Endodermal cell (in vitro differentiated cells): ENCODE measurements at places on chromosomes 6 and 20. TPM values are rescaled to one million over a fixed set of nuclear protein-coding genes. Genes with fewer than 3 reads are reported as not detected.

The HLA-DPB1 gene
- 13.5 and 14.7 TPM in 2 replicates for total RNA-seq

The ABT1 gene
- 21.8 and 22.6 TPM in 2 replicates for total RNA-seq

The HLA-DQB2 gene
- 0.32 to 0.40 TPM in 2 of 3 replicates, not detected in the other for total RNA-seq

The SLC2A4RG gene
- 102 to 128 TPM (median 108 TPM) in 3 replicates for total RNA-seq

The OR5V1 gene
- not detected in 3 replicates for total RNA-seq

The MYB gene
- total RNA-seq, result 1.5 to 5.4 TPM (median 5.2 TPM) in 3 replicates

The ERMARD gene
- total RNA-seq, result 20.2 to 24.4 TPM (median 24.2 TPM) in 3 replicates

The PRDM13 gene
- total RNA-seq, result 0.07 and 0.09 TPM in 2 replicates

The HTR1E gene
- total RNA-seq, result 1.3 and 1.6 TPM in 2 replicates

The TGM2 gene
- 0.37 and 0.47 TPM in 2 replicates for total RNA-seq

DNA sequence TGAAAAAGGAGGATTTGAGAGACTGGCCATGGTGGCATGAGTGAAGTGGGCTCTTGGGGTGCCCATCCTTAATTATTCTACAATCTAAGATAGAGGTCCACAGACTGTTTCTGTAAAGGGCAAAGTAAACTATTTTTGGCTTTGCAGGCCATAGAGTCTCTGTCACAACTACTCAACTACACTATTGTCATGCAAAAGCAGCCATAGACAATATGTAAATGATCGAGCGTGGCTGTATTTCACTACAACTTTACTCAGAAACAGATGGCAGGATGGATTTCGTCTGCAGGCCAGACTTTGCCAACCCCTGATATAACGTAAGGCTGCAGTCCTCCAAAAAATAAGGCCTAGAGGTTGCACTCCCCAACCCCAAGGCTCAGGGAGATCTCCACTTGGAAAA lies 58.2 kb upstream of the NAA20 start:
- DNase-seq, result no peak

DNA sequence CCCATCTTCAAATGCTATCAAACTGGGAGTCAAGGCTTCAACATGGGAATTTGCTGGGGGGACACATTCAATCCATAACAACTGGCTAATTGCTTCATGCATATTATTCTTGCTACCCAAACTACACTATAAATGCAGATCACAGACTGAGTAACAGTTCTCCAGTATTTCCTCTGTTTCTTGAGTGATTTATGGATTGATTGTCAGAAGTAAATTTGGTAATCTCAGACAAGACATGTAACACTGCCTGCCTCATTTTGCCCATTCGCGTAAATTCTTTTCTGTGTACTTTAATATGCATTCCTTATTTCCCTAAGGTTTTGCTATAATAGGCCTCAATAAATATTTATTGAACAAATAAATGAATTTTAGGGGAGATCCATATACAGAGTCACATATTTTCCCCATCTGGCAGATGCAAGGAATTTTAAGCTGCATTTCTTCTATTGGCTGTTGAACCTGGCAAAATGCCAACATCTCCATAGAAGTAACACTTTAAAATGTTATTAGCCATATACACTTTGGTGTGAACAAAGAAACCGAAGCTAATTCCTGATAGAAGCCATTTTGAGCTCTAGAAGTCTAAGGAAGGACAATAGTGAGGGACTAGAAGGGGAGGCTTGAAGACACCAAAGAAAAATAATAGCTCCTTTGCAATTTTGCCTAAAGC lies 98.2 kb downstream of the QRSL1 start:
- DNase-seq, result no peak

DNA sequence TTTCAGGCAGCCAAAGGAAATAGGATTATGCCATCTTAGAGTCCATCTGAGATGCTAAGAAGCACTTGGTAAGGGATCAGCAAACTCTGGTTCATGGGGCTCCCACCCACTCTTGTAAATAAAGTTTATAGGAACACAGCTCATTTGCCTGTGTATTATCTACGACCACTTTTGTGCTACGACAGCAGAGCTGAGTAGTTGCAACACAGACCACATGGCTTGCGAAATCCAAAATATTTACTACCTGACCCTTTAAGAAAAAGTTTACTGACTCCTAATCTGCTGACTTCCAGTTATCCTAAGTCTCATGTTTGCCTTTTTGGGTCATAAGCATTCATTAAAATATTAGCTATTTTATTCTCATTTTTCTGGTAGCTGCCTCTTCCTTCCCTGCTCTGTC lies 859.0 kb downstream of the QKI start:
- no peak for DNase-seq

DNA sequence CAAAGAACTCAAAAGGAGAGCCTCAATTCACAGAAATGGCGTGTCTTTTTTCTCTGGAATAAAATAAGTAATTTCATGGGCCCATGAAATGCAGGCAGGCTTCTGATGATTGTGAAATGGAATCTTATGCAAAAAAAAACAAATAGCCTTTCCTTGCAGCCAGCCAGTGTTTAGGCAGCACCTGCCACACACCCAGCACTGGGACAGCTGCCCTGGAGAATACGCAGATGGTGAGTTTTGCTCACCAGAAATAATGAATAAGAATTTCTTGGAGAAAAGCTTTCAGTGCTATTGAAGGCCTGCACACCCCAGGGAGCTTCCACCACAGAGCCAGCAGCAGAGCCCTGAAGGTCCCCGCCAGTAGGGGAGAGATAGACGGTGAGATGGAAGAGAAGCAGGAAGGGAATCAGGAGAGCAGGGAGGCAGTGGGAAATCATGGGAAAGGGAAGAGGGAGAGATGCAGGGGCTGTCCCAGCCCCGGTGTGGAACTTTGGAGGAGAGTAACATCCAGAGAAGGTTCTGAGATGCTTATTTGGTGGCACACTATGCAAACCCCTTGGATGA lies 54.9 kb downstream of the PXDC1 start:
- no peak for DNase-seq

DNA sequence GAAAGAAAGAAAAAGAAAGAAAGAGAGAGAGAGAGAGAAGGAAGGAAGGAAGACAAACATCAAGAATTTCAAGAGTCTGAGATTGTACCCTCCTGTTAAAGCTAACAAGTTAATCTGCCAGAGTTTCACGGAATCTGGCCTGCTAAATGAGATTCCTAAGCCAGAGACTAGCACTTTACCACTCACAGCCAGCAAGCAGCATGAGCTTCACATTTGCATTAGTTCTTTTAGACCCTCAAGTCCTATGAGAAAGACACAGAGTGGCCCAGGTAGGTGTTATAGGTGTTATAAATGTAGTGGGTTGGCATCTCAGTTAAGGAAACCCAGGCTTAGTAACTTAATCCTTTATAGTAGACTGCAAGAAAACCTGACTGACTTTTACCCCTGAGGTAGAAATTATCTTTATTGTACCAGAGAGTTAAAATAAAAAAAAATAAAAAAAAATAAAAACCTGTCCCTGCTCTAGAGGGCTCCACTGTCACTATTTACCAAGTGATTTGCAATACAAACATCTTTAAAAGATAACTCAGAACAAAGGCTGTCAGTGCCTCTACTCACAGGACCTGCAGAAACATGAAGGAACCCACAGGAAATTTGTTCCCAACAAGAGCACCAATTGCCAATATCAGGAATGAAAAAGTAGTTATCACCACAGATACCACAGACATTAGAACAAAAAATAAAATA lies 9.7 kb upstream of the IBTK start:
- peak; percentile 66 for DNase-seq

GRCh38 chr6:16789329-16790038 lies 28.2 kb upstream of the ATXN1 start:
- DNase-seq, result no peak

- no peak for DNase-seq
Observed at GRCh38 chr6:43444582-43444981, 10.8 kb downstream of the DLK2 start.

- DNase-seq, result no peak
Observed at GRCh38 chr20:6434131-6434530, 311.3 kb upstream of the FERMT1 start.

DNA sequence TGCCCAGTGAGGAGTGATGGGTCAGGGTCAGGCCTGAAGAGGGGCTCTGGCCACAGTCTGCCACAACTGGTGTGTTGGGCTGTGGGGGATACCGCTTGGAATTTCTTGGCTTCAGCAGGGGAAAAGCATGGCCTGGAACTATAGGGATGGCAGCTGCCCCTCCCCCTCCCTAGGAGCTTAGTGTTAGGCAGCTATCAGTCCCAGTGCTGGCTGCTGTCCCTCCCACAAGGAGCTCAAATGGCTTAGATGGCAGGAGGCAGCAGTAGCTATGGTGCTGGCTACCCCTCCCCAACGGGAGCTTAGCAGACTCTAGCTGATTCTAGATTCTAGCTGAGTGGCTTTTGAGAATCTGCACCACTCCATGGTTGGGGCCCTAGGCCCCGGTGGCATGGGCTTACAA lies 414.5 kb upstream of the HSF2 start:
- peak; percentile 71 for DNase-seq

DNA sequence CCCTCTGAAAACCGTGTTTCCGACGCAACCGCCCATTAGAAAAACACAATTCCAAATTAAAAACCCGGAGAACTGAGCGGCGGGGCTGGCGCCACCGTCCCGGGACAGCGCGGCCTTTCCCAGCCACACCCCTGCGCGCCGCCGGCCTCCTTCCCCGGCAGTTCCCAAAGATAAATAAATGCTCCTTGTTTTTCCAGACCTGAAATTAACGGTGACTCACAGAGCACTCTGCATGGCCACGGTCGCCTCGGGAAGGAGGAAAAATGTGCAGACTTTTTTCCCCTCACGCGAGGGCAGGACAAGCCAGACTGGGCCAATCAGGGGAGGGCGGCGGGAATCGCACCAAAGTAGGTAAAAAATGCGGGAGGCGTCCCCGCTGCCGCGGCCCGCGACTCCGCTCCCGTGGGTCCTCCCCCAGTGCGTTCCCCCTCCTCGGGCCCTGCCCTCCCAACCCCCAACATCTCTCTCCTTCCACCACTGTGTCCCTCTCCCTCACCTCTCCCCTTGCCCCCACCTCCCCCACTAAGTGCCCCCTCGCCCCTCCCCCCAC lies 828 bp upstream of the DSTN start:
- DNase-seq, result peak; percentile 87

DNA sequence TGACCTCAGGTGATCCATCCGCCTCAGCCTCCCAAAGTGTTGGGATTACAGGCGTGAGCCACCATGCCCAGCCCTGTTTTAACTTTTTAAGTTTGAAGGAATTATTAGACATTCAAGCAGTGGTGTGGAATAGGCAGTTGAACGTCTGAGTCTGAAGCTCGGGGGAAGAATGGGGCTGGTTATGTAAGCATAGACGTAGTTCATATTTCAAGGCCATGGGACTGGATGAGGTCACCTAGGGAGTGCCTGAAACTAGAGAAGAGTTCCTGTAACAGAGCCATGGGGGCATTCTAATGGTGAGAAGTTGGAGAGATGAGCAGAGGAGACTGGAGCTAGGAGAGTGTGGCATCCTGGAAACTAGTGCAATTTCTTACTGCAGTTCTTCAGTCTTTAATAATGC lies 6.4 kb downstream of the CDKAL1 start:
- no peak for DNase-seq

GRCh38 chr6:30615219-30615957 lies 1.7 kb downstream of the PPP1R10 start:
- DNase-seq, result peak; percentile 84

GRCh38 chr6:121816906-121817540 lies 381.6 kb downstream of the GJA1 start:
- no peak for DNase-seq

- no peak for DNase-seq
Observed at GRCh38 chr6:129929433-129929832, 68.3 kb upstream of the TMEM244 start.

DNA sequence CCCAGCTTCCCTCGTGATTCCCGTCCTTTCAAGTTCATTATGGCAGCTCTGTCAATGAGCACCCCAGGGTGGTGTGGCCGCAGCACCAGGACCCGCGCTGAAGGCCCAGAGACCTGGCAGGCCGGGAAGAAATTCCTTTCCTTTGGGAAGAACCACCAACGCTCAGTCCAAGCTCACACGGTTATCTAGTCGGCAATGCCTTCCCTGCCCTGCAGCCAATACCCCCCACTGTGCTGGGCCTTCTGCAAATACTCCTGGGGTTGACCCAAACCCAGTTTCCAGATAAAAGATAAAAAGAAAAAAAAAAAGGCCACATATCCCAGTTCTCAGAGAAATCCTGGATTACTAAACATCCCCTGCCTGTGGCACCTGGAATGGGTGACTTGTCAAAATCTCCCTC lies 28.7 kb downstream of the PXDC1 start:
- DNase-seq, result peak; percentile 73

DNA sequence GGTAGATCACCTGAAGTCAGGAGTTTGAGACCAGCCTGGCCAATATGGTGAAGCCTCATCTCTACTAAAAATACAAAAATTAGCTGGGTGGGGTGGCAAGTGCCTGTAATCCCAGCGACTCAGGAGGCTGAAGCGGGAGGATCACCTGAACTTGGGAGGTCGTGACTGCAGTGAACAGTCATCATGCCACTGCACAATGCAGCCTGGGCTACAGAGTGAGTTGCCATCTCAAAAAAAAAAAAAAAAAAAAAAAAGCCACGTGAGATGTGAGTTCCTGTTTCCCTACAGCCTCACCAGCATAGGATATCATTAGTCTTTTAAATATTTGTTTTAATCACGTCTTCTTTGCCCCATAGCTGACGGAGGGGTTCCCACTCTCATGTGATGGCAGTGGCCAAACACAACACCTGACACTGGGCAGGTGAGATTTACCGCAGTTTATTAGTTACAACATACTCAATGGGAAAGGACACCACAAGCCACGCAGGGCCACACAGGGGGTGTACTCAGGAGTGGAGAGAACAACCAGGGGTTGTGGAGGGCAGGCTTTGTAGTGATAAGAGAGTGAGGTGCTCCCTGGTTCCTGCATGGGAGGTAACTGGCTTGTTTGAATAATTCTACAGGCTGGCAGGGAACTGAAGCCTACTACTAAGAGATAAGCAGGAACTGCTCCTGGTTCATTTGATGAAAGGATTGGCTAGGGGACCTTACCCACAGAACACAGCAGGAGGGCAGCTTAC lies 4.6 kb upstream of the LZTS3 start:
- DNase-seq, result no peak

DNA sequence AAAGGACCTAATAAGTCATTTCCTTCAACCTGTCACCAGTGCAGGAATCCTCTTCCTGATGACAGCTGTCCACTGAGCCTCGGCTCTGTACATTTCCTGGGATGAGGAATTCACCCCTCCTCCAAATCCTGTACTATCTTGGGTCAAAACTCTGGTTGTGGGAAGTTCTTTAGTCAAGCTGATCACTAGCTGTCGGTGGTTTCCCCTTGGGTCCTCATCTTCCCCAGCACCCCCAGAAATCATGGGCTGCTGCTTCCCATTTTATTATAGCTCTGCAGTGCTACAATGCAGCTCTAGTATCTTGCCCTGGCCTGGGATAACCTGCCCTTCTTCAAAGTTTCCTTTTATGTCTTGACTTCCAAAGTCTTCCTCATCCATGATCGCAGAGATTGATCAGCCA lies 14.6 kb upstream of the ADA start:
- no peak for DNase-seq
